GM13977 (cell line): ENCODE measurements at places on chromosomes 11 and 22.

- DNase-seq = no peak
Measured at GRCh38 chr11:114401311-114401710, 845 bp downstream of the RBM7 start.

DNA sequence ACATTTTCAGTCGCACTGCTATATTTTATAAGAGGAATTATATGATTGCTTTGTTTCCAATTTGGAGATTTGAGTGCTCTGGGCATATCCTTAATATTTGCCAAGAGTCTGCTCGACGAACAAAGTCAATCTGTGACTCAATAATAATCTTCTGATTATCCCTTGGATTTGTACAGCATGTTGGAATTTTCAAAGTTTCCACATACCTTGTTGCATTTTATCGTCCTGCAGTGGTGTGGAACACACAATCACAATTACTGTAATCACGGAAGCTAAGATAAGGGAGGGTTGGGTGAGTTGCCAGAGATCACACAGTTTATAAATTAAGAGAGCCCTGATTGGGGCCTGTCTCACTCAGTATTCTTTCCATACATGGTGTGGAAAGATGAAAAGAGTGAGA lies 189.3 kb downstream of the GUCY1A2 start:
- DNase-seq = no peak

DNA sequence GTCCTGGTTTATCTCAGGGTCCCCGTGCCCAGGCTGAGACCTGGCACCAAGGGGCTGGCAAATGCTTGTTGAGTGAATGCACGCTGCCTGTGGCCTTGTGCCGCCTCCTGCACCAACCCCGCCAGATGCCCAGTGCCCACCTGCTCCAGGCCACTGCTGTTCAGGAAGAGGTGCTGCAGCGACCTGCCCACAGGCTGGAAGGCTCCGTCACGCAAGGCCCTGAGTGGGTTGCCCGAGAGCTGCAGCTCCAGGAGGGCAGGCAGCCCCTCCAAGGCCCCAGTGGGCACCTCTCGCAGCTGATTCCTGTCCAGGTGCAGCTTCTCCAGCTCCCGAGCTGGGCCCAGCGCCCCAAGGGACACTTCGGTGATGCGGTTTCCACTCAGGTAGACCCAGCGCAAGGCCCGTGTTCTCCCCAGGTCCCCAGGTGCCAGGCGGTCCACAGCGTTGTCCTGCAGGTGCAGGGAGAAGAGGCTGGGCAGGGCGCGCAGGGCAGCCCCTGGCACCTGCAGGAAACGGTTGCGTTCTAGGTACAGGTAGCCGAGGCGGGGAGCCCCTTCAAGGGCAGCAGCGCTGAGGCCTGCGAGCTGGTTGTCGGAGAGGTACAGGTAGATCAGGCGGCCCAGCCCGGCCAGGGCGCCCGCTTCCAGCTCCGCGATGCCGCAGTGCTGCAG lies 3.6 kb downstream of the CHADL start:
- DNase-seq = no peak

DNA sequence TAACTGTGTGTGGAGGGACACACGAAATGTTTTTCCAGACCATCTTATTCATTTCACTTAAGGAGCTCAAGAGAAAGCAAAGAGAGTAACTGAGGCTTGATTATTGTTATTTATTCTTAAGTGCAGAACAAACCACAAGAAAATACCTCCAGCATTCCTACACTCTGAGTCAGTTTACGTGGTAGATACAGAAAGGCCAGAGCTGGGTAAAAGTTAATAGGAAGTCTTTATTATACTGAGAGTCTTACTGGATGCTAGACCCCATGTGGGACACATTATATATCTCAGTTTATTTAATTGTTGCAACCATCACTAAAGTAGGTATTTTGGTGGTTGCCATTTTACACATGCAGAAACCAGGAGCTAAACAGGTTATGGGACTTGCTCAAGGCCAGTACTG lies 261.4 kb upstream of the POU2AF2 start:
- DNase-seq = no peak

DNA sequence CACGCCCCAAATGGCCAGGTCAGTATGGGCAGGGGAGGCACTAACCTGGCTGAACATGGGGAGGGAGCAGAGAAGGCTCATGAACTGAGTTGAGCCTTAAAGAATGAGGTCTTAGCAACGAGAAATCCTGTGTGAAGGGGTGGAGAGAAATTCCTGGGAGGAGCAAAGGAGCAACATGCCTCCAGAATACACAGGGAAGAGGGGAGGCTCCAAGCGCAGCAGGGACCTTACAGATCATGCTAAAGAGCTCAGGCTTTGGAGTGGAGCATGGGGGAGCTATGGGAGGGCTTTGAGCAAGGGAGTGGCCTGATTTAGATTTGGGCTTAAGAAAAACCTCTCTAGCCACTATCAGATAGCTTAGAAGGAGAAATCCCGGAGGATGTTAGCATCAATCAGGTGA lies 88.1 kb downstream of the MN1 start:
- DNase-seq = no peak

DNA sequence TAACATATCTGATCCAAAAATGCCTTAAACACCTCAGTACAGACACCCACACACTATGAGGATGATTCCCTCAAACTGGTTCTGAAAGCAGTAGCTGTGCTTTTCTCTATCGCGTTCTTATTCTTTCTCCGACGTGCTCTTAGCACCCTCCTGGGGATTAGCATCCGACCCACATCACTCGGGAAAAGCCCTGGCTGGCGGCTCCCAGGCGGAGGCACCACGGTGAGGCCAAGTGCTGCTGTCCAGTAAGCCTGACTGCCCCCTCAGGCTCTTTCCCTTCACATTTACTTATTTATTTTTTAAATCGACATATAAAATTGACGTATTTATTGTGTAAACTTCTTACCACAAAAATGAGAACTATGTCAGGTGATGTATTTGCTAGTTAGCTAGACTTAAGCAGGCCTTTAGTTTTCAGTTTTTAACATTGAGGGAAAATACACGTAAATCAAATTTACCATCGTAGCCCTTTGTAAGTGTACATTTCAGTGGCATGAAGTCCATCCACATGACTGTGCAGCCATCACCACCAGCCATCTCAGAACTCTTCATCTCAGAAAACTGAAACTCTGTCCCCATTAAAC lies 19.2 kb downstream of the TBX1 start:
- no peak for DNase-seq

- no peak for DNase-seq
Measured at GRCh38 chr11:63510360-63511047, 4.6 kb downstream of the LGALS12 start.

DNA sequence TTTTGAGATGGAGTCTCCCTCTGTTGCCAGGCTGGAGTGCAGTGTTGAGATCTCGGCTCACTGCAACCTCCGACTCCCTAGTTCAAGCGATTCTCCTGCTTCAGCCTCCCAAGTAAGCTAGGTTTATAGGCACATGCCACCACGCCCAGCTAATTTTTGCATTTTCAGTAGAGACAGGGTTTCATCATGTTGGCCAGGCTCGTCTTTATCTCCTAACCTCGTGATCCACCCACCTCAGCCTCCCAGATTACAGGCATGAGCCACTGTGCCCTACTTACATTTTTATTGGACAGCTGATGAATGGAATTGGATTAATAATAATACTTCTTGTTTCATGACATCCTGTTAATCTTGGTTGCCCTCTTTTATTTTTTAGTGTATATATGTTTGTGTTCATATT lies 3.0 kb upstream of the MRGPRD start:
- no peak for DNase-seq

DNA sequence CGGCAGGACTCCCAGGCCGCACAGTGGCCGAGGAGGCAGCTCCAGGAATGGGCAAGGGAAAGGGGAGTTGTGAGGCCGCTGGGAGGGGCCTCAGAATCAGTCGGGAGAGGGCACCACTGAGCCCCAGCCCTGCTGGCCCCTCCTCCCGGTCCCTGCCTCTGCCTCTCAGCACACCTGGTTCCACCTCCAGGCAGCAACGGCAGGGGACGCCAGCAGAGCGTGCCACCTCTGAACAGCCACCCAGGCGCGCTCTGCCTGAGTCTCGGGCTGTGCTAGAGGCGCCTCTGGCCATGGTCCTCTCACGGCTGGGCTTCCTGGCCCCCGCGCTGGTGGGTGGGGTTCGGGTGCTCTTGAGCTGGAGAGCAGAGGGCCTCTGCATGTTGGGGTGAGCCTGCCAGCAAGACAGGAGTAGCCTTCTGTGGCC lies 33.0 kb downstream of the MOB2 start:
- DNase-seq = peak; percentile 89

GRCh38 chr11:10600570-10601248 lies 32.2 kb upstream of the LYVE1 start:
- DNase-seq = no peak

GRCh38 chr22:39641660-39642310 lies 71.2 kb downstream of the CACNA1I start:
- DNase-seq = no peak

DNA sequence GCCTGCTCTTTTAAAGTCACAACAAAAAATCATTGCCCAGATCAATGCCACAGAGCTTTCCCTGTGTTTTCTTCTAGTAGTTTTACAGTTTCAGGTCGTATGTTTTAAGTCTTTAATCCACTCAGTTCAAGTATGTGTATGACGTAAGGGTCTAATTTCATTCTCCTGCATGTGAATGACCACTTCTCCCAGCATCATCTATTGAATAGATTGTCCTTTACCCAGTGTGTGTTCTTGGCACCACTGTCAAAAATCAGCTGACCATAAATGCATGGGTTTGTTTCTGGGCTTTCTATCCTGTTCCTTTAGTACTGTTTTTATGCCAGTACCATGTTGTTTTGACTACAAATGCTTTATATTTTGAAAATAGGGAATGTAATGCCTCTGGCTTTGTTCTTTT lies 28.1 kb downstream of the INTS4 start:
- no peak for DNase-seq

DNA sequence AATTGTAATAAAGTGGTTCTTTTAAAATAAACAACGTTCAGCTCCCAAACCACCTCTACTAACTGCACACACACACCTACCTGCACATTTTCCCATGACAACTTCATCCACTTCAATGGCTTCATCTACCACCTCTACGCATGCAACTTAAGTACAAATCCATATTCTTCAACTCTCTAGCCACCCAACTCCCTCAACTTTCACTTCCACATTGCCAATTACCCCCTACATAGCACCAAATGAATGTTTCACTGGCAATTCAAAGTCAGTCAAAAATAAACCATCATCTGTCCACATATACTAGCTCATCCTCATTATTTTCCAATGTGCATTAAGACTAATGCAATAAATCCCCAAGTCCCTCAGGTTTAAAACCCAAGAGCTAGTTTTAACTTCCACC lies 50.7 kb upstream of the ARHGAP32 start:
- DNase-seq = no peak

GRCh38 chr11:107708792-107709191 lies 3.1 kb downstream of the SLN start:
- DNase-seq = no peak

- DNase-seq = no peak
Measured at GRCh38 chr11:32466279-32466915, 31.1 kb upstream of the WT1 start.

DNA sequence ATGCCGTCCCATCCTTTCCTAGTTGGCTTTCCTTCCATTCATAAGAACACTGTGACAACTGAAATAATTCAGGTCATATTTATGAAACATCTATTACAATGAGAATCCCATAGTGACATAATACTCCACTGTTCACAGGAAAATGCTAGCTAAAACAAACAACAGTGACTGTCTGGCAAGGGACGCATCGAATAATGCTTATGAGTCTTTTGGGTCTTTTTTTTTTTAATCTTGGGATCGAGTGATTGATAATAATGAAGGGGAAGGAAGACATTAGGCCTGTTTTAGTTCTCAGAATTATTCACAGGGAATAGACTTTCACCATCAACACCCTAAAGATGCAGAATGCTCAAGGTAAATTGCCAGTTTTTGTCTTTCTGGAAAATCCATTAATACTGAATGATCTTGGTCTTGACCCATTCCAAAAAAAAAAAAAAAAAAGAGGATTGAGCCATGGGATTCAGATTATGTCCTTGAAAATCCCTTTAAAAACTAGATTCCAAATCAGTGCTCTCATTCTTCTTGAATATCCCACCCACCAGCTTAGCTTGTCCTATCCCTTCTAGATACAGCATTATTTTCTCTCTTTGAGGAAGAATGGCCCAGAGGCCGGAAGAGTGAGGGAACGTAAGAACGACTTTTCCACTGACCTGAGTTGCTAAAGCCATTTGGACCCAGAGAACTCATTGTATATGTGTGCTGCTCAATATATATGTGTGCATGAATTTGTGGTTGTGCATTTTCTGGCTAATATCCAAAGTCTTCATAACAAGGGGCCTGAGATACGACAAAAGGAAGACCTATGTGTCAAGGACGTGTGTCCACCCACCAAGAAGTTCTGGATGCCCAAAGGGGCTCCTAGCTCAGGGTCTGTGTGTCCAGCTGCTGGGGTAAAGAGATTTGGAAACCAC lies 35.2 kb upstream of the CREB3L1 start:
- no peak for DNase-seq

DNA sequence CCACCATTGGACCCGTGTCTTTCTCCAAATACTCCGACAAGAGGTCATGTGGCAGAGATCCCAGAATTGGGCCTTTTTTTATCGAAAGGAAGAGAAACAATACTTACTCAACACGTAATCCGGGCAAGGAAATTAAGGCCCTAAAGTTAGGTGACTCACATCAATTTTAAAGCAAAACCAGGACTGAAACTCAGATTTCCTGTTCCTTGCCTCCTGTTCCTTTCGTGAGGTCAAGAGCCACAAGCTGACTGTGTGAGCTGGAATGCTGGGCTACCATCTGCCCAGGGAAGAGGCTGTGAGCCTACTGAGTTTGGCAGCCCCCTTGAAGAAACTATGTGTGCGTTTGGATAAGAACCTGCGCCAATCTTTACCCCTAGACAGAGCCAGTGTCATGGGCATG lies 27.1 kb upstream of the MRGPRX2 start:
- DNase-seq = no peak

DNA sequence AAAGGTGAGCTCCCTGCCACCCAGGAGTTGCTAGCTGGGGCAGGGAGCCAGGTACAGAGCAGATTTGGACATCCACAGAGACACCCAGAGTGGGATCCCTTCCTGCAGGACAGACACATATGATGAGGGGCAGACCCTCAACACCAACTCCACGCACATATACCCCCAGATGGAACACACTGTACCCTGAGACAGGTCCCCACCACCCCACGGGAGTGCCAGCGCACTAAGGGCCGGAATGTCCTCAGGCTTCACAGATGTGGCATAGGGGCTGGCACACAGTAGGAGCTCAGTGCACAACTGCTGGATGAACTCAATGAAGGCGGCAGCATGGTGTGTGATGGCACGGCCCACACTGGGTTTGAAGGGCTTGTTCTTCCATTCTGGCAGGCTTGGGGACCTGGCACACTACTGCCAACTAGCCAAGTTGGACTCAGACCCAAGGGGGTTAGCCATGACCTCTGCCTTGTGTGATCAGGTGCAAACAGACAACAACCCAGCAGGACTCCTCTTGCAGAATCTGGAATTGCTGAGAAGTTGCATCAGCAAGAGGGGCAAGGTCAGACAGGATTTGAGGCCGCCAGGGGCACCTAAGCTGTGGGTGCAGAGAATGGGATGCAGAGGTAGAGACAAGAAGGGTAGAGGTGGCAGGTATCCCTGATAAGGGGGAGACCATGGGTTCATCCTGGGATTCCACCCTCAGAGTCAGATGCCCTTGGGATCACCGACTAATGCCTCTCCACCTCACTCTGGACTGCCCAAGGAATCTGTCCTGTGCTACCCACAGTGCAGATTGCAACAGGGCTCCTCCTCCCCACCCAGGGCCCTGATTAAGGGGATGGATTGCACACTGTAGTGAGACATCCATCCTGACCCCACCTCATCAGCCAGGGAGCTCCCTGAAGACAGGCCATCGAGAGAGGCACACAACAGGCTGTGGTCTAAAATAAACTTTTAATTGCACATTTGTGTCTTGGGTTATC lies 2.4 kb downstream of the C22orf15 start:
- DNase-seq = no peak
